HuH-7.5 (cell line): ENCODE measurements at places on chromosomes 2 and 18.

DNA sequence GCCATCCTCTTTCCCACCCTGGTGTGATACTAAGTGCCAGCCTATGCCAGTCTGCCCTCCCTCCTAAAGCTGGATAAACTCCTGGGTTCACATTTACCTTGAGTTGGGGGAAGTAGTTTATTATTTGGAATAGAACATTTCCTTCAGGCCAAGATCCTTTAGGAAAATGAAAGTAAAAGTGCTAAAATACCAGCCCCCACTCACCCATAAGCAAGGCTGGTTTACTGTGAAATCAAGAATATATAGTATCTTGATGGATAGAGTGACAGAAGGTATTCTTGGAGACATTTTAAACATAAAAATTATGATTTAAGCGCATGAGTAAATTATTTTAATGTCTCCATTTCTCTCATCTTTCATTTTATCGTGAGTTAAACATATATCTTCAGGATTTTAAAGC lies 27.1 kb downstream of the ZNF532 start:
- DNase-seq, result no peak

DNA sequence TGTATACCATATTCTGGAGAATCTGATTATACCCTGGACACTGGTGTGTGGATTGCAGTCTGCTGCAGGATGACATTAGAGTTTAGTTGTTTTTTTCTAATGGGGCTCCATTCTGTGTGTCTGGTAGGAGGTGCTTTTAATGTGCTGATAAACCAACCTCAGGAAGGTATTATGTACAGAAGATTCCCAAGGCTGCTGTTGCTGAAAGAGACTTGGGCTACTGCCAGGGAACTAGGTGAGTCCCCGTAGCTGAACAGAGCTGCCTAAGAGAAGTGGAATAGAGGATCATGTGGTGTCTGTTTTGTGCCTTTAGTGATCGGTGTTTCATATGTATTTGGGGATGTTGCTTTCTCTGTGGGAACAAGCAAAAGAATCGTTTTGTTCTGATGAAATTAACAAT lies 16.5 kb downstream of the SPATA3 start:
- no peak for DNase-seq

DNA sequence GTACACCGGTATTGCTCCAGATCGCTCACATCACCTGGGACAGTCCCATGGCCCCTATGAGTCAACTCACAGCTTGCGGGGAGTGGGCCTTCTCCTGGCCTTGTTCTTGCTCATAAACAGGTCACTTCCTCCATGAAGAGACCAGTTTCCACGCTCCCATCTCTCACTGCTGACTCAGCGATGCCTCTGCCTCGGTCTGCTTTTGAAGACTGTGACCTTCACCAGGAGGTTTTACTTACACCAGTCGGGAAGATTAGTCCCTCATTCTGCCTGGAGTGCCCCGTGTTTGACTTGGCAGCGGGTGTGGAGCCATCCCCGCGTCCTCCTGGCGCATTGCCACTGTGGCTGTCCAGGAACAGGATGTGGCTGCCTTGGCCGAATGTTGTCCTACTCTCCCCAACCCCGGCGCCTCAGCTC lies 159.8 kb downstream of the RHBDD1 start:
- DNase-seq, result no peak

DNA sequence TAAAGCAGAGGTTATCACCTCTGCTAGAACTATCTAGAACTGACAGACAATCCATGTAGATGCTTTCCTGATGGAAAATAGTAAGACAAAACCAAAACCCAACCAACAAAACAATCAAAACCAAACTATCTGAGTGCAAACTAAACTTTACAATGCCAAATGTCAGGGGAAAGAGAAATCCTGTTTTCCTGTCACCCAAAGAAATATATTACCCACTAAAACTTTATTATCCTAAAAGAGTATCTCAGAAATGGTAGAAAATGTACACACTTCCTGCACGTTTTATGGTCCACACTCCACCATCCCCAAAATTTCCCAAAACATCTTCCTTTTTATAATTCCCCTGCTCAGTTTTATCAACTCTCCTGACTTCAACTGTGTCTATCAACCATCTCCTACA lies 29.9 kb downstream of the SP3 start:
- no peak for DNase-seq

- peak; percentile 68 for DNase-seq
Observed at GRCh38 chr2:120384486-120385354, 38.8 kb downstream of the INHBB start.

DNA sequence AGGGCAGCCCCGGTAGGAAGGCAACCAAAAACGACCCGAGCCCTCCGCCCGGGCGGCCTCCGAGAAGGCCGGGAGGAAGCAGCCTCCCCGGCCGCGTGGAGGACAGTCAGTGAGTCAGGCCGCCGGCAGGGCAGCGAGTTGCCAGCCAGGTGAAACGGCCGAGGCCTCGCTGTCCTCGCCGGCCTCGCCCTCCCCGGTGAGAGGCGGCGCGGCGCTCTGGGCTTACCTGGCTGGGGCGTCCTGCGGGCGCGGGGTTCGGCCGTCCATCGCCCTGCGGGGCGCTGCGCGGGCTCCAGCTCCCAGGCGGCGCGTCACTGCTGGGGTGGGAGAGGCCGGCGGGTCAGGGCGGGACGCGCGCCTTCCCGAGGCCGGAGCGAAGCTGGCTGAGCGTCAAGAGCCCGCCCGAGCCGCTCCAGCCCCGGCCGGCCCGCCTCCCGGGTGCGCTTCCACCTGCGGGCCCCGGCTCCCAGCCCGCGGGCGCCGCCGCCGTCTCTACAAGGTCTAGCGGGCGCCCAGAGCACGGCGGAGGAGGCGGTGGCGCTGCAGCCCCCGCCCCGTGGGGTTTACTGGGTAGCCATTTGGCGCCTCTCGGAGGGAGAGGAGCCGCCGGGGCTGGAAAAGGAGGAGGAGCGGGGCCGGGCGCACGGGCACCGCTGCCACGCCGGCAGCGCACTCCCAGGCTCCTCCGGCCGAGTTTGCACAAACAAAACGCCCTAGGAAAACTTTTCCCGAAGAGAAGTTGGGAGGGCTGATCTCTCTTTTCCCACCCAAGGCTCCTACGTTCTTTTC lies 499 bp downstream of the COBLL1 start:
- peak; percentile 82 for DNase-seq

GRCh38 chr2:128469875-128470274 lies 151.2 kb upstream of the HS6ST1 start:
- no peak for DNase-seq

- DNase-seq, result no peak
Observed at GRCh38 chr2:182228073-182228473, 198.8 kb downstream of the PDE1A start.

- DNase-seq, result no peak
Observed at GRCh38 chr2:232361646-232362045, 16.9 kb upstream of the ALPP start.

DNA sequence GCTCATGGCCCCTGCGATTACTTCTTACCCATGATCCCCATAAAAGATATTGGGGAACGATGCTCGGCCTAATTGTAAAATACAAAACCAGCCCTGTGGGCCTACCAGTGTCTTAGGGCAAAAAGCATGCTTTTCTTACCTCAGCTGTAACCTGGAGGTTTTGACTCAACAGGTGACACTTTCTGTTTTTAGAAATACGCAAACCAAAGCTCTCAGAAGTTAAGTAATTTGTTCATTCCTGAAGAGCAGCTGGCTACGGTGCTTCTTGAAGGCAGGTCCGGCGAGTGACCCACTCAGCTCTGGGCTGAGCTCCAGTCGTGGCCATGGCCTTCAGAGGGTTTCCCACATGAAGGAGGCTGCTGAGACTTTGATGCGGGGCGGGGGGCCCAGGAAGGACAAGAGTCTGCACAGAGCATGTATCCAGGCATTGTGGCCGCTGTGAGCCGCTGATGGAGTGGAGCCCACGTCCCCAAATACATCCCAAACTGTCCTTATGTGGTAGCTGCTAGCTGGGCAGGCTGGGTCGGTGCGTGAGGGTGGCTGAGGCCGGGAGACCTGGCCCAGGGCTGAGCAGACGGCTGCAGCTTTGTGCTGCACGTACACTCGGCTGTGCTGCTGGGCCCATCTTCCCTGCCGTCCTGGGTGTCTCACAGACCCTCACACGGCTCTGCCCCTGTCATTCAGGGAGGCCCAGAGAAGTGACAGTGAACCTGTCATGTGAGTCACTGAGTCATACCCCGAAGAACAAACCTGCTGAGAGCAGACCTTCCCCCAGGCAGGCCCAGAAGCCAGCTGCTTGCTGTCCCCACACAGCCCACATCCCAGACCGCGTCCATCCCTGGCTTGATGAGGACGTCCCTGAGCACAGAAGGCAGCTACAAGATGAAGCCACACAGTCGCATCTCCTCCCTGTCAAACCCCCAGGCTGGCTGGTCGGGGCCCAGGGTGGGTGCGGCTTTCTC lies 34.1 kb downstream of the ITGB1BP1 start:
- DNase-seq, result no peak

GRCh38 chr2:147600223-147600622 lies 244.6 kb upstream of the ACVR2A start:
- DNase-seq, result no peak

- DNase-seq, result no peak
Observed at GRCh38 chr2:9473985-9474360, 378 bp upstream of the IAH1 start.

DNA sequence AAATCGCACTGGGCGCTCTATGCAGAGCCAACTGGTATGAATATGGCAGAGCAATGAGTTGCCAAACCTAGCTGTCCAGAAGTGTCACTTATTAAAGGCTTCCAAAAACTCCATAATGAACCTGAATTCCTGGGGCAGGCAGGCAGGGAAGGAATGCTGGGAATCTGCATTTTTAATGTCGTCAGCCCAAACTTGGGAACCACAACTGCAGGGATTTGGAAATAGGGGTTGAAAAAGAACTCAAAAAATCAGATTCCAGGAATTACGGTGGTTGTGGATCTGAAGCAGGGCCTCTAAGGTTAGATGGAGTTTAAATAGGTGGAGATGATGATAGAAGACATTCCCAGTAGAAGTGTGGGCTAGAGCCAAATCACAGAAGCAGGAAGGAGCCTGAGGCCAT lies 15.0 kb downstream of the NCKAP5 start:
- no peak for DNase-seq

DNA sequence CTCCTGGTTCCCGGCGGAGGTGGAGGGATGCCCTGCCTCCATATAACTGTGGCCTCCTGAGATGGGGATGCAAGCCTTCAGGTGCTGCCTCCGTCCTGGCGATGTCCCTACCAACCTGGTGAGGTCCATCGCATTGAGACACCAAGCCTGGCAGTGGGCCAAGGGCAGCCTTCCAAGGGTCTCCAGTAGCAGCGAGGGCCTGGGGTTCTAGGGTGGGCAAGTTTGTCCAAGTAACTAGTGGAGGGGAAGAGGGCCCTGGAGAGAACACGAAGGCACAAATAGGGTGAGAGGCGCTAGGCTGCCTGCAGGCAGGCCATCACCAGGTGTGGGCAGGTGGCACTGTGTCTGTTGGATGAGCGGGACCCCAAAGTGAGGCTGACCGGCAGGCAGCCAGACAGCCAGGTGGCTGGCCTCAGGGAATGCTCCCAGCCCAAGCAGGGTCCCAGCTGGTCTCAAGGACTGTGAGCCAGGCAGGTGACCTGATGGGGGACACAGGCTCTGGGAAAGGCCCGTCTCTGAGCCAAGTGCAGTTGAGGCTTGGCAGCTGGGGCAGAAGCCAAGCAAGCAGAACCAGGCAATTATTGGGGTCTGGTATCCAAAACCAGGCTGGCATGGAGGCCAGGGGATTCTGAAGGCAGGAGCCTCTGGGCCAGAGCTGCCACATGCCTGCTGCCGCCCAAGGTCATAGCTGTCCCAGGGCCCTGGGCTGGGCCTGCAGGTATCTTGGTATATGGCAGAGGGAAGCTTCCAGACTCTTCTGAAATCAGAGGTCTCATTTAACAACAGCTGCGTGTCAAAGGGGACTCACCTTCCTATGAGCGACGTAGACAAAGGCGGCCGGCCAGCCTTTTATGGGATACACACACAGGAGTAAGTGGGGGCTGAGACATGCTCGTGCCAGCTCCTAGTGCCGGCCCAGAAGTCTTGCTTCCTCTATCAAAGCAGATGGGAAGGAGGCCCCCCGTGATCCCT lies 23.4 kb downstream of the RAMP1 start:
- DNase-seq, result no peak

- no peak for DNase-seq
Observed at GRCh38 chr18:58205443-58206160, 161.6 kb downstream of the NEDD4L start.

- DNase-seq, result no peak
Observed at GRCh38 chr2:132256251-132256902, 94.6 kb upstream of the ANKRD30BL start.

- DNase-seq, result peak; percentile 33
Observed at GRCh38 chr2:199704358-199705238, 146.4 kb downstream of the FTCDNL1 start.

DNA sequence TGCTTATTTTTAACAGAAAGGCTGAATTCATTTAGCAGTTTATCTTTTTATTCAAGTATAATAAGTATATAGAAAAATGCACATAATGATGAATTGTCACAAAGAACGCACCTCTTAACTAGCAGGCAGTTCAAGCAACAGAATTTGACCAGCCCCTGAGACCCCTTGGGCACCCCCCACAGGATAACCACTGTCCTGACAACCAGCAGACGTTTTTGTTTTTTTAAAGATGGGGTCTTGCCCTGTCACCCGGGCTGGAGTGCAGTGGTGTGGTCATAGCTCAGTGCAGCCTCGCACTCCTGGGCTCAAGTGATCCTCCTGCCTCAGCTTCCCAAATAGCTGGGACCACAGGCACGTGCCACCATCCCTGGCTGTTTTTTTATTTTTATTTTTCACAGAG lies 14.0 kb downstream of the PRELID3A start:
- no peak for DNase-seq

- DNase-seq, result no peak
Observed at GRCh38 chr2:190999949-191000665, 13.9 kb downstream of the STAT1 start.

GRCh38 chr2:222922019-222922800 lies 61.4 kb downstream of the ACSL3 start:
- DNase-seq, result no peak

GRCh38 chr2:178391701-178392100 lies 59.3 kb downstream of the PRKRA start:
- DNase-seq, result no peak

- peak; percentile 15 for DNase-seq
Observed at GRCh38 chr2:137928547-137929518, 35.4 kb upstream of the HNMT start.

- DNase-seq, result no peak
Observed at GRCh38 chr2:94956797-94957391, 68.6 kb upstream of the MAL start.

DNA sequence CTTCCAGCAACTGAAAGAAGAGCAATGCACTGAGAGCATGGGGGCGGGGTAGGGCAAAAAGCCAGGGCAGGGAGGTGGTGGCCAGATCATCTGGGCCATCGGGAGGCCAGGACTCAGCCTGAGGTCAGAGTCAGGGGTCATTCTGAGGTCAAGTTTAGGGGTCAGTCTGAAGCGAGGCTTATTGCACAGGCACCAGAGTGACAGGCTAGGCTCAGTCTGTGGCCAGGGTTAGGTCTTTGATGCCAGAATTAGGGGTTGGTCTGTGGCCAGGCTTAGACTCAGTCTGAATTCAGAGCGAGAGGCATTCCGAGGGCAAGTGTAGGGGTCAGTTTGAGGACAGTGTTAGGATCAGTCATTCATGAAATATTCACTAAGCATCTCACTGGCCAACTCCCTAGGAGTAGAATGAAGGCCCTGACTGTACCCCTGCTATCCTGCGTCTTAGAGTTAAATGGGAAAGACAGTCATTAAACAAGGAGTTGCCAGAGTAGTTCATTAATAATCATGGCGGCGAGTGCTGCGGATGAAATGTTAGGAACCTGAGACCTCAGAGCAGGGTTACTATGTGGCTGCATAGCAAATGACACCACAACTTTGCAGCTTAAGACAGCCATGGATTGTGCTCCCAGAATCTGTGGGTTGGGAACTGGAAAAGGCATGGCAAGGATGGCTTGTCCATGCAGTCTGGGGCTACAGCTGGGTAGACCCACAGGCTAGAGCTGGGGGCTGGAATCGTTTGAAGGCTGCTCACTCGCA lies 198.7 kb downstream of the CYP26B1 start:
- no peak for DNase-seq
